ENCODE measurements at places on chromosomes 6 and 20. TPM values are rescaled to one million over a fixed set of nuclear protein-coding genes. Genes with fewer than 3 reads are reported as not detected.

The TULP1 gene
- total RNA-seq: 0.27 TPM

- no peak for DNase-seq
- peaks cover 5% of the 10 kb centered on the region for H3K4me1 ChIP-seq
- H3K36me3 ChIP-seq: no peaks in the 10 kb centered on the region
These were observed 683 bp upstream of the GCNT2 start for GRCh38 chr6:10520468-10520867.

- no peak for DNase-seq
- H3K4me3 ChIP-seq: no peak overlapping the region
- no peaks in the 10 kb centered on the region for H3K27me3 ChIP-seq
- H3K4me1 ChIP-seq: no peaks in the 10 kb centered on the region
- H3K27ac ChIP-seq: no peak overlapping the region
- no peaks in the 10 kb centered on the region for H3K36me3 ChIP-seq
These were observed 25.9 kb downstream of the ELOVL2 start for GRCh38 chr6:11018225-11018624.

DNA sequence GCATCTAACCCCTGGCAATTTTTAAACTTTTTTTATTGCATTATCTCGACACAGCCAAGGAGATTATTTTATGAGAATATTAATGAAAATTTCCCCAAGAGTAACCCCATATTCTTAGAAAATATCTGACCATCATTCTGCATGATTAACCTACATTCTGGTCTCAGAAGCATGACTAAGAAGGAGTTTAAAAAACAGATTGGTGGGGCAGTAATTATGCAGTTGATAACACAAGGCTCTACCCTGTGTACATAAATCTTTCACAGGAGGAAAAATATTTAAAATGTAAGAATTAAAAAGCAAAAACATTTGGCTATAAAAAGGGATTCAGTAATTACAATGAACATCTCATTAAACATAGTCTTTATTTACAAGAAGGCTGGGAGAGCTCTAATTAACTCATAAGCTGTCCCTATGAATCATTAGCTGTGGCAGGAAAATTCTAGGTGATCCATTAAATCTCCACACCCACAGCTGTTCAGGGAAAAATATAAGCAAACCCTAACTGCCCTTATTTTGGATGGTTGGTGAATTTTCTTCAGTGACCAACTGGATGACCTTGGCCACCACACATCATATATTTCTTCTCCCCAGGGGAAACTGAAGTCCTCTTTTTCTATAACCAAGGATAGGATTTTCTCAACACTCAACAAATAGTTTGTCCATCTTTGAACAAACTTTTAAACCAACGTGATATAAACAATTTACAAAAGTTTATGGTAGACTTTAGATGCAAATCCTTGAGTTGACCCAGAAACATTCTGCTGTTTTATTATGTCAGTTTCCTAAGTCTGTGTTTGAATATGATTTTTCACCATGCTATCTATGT lies 59.5 kb downstream of the PDE7B start:
- no peaks in the 10 kb centered on the region for H3K27me3 ChIP-seq
- no peak overlapping the region for H3K4me3 ChIP-seq
- no peaks in the 10 kb centered on the region for H3K36me3 ChIP-seq
- H3K27ac ChIP-seq: no peak overlapping the region
- no peaks in the 10 kb centered on the region for H3K4me1 ChIP-seq
- no peak for DNase-seq

DNA sequence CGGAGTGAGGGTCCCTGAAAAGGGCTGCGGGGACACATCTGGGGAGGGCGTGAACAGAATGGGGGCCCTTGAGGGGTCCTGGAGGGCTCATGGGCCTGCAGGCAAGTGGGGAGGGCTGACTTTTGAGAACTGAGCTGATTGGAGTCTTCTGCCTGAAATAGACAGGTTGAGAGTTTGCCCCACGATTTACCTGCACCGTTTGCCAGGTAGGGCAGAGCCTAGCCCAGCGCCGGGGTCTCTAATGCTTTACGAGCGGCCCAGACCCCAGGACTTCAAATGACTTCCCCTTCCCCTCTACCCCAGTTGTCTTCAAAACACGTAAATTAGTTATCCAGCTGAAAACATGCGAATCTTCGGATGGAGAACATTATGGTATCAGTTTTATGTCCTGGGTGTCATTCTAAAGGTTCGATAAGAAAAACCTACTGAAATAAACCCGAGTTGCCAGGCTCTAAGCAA lies 1.3 kb downstream of the PLCB1 start:
- H3K36me3 ChIP-seq: no peaks in the 10 kb centered on the region
- H3K27me3 ChIP-seq: no peaks in the 10 kb centered on the region
- no peaks in the 10 kb centered on the region for H3K4me1 ChIP-seq

GRCh38 chr6:109166673-109167072 lies 71.4 kb downstream of the CEP57L1 start:
- no peaks in the 10 kb centered on the region for H3K27me3 ChIP-seq
- H3K36me3 ChIP-seq: no peaks in the 10 kb centered on the region
- H3K4me1 ChIP-seq: no peaks in the 10 kb centered on the region
- H3K4me3 ChIP-seq: no peak overlapping the region
- no peak overlapping the region for H3K27ac ChIP-seq

DNA sequence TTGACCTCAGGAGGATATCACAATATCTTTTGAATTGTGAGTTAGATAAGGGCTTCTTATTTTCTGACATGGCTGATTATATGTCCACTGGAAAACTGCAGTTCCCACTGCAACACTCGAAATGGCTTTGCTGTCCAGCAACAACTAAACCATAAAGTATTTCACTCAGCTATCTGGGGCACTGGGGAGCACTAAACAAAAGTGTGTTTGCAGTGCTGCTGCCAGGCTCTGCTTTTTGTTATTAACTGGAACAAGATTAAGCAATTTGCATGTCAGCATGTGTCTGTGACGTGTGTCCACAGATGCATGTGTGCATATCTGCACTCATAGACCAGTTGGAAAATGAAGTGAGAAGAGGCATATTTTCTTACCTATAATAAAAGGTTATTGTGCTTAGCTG lies 107.8 kb upstream of the CCN2 start:
- no peak for DNase-seq
- H3K4me3 ChIP-seq: no peak overlapping the region
- H3K4me1 ChIP-seq: no peaks in the 10 kb centered on the region
- H3K27me3 ChIP-seq: no peaks in the 10 kb centered on the region
- H3K27ac ChIP-seq: no peak overlapping the region
- H3K36me3 ChIP-seq: no peaks in the 10 kb centered on the region

DNA sequence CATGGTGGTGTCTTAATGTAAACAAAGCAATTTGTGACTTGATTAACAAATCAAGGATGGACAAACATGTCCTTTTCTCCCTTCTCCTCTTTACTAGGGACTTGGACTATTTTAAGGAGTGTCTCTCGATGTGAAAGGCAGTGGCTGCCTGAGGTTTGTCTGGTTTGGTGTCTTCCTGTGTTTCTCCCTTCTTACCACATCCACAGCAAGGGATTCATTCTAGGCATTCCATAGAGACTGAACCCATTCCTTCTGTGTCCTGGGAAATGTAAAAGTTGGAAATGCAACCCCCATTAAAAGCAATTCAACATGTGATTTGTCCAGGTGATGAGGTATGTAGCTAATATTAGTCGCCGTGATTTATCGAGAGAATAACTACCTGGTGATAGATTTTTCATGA lies 15.9 kb downstream of the NRN1 start:
- no peak overlapping the region for H3K27ac ChIP-seq
- H3K27me3 ChIP-seq: peaks cover 25% of the 10 kb centered on the region
- H3K4me1 ChIP-seq: no peaks in the 10 kb centered on the region

GRCh38 chr6:106281088-106281487 lies 44.5 kb downstream of the ATG5 start:
- H3K4me1 ChIP-seq: no peaks in the 10 kb centered on the region
- no peak overlapping the region for H3K4me3 ChIP-seq
- no peak overlapping the region for H3K27ac ChIP-seq
- DNase-seq: no peak
- no peaks in the 10 kb centered on the region for H3K27me3 ChIP-seq

All from prostate gland (tissue), 2 donors.